CD4-positive, alpha-beta memory T cell (primary cell): ENCODE measurements at places on chromosomes 7 and 10. TPM values are rescaled to one million over a fixed set of nuclear protein-coding genes. Genes with fewer than 3 reads are reported as not detected.

DNA sequence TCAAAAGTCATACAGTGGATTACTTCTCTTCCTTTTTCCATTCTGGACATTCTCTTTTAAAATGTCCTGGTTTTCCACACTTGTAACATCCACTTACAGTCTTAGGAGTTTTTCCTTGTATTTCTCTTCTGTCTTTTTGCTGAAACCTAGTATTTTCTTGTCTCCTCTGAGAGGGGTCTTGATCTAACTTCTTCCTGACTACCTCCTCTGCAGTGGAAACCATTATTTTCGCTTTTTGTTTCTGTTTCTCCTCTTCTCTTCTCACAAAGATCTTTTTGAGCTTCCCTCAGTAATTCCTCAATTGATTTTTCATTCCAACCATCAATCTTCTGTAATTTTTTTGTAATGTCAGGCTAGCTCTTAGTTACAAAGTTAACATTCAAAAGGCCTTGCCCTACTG lies 23.7 kb upstream of the ELOVL3 start:
- no peak overlapping the region for H3K4me3 ChIP-seq
- H3K4me1 ChIP-seq, result no peaks in the 10 kb centered on the region
- no peaks in the 10 kb centered on the region for H3K36me3 ChIP-seq
- no peak overlapping the region for H3K27ac ChIP-seq

- H3K36me3 ChIP-seq, result no peaks in the 10 kb centered on the region
- no peaks in the 10 kb centered on the region for H3K4me1 ChIP-seq
- DNase-seq, result no peak
- no peak overlapping the region for H3K27ac ChIP-seq
- H3K4me3 ChIP-seq, result no peak overlapping the region
Observed at GRCh38 chr10:103931603-103932002, 13.6 kb upstream of the STN1 start.

MYO3A gene
- not detected for polyA plus RNA-seq

CCDC3 gene
- not detected for polyA plus RNA-seq

EBLN1 gene
- polyA plus RNA-seq, result not detected
